ENCODE measurements at places on chromosomes 3 and 15. TPM values are rescaled to one million over a fixed set of nuclear protein-coding genes. Genes with fewer than 3 reads are reported as not detected.

DNA sequence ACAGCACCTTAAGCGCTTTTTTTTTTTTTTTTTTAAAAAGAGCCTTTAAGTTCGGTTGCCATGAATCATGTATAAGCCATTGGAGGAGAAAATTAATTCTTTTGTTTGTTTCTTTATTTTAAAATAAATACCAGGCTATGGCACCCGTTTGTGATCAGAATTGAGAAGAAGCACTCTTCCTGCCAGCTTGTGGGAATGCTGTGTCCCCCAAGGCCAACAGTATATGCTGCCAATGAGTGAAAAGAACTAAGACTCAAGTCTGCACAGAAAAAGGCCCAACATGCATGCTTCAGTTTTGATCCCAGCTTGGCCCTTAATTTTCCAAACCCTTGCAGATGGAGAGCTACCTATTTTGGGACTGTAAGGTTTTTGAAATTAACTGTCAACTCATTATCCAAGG lies 90.5 kb downstream of the LRRC3B start:
- H3K27ac ChIP-seq, result no peak overlapping the region
- peaks cover 4% of the 10 kb centered on the region for H3K27me3 ChIP-seq
- H3K4me3 ChIP-seq, result no peak overlapping the region
- no peak for DNase-seq
- no peaks in the 10 kb centered on the region for H3K36me3 ChIP-seq

The PLCL2 gene
- 0.85 TPM for total RNA-seq

- no peaks in the 10 kb centered on the region for H3K36me3 ChIP-seq
- peak overlapping the region; percentile 68 for H3K27ac ChIP-seq
- no peak overlapping the region for H3K4me3 ChIP-seq
- no peaks in the 10 kb centered on the region for H3K27me3 ChIP-seq
- DNase-seq, result no peak
Observed at GRCh38 chr3:101950510-101950909, 101.2 kb downstream of the NFKBIZ start.

GRCh38 chr15:101211897-101212296 lies 40.0 kb downstream of the CHSY1 start:
- H3K4me3 ChIP-seq, result no peak overlapping the region
- H3K36me3 ChIP-seq, result peaks cover 2% of the 10 kb centered on the region
- DNase-seq, result no peak
- no peaks in the 10 kb centered on the region for H3K27me3 ChIP-seq
- no peak overlapping the region for H3K27ac ChIP-seq
- peaks cover 49% of the 10 kb centered on the region for H3K4me1 ChIP-seq

DNA sequence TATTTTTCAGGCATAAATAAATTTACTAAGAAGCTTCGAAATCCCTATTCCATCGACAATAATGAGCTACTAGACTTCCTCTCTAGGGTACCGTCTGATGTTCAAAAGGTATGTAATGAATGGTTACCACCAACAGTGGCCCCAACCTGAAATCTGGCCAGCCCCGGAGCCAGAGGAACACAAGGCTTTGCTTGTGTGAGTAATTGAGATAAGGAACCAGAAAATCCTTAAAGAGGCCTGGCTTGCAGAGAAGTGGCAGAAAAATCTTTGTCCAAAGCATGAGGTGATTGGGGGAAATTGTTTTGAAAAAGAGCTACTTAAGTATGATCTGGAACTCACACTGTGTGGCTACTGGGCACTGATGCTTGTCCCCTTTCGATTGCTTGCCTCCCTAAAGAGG lies 245.3 kb downstream of the MCTP2 start:
- peaks cover 2% of the 10 kb centered on the region for H3K36me3 ChIP-seq
- no peak for DNase-seq
- H3K27ac ChIP-seq, result no peak overlapping the region
- H3K4me3 ChIP-seq, result no peak overlapping the region
- no peaks in the 10 kb centered on the region for H3K27me3 ChIP-seq

DNA sequence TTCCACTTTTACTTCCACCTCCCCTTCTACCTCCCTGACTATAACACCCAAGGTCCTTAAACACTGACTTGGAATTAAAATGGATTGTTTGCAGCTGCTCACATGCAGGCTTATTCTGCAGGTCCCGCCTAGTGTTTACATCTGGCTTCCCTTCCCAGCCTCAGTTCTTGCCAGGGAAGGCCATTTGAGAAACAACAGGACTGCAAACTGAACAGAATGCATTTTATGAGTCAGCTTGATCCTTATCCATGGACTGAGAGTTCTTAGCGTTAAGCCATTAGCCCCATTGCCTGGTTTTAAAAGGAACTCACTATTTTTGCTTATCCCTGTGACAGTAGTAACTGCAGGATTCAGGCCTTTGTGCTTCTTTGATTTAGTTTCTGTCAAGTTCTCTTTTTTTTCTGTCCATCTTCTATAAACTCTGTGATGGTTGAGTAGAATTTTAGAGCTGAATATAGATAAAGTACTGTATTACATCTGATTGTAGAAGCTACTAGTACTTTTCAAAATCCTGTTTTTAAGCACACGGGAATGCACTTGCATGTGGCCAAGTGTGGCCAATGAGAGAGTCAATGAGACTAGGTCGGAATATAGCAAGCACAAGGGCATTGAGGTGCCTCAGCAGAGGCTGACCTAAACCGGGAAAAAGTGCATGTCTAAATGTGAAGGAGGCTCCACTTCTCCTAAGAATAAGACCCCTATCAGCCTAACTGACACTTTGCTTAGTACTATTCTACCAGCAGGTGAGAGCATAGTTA lies 106.4 kb downstream of the TUSC7 start:
- H3K27ac ChIP-seq, result no peak overlapping the region
- H3K4me1 ChIP-seq, result no peaks in the 10 kb centered on the region
- H3K4me3 ChIP-seq, result no peak overlapping the region

DNA sequence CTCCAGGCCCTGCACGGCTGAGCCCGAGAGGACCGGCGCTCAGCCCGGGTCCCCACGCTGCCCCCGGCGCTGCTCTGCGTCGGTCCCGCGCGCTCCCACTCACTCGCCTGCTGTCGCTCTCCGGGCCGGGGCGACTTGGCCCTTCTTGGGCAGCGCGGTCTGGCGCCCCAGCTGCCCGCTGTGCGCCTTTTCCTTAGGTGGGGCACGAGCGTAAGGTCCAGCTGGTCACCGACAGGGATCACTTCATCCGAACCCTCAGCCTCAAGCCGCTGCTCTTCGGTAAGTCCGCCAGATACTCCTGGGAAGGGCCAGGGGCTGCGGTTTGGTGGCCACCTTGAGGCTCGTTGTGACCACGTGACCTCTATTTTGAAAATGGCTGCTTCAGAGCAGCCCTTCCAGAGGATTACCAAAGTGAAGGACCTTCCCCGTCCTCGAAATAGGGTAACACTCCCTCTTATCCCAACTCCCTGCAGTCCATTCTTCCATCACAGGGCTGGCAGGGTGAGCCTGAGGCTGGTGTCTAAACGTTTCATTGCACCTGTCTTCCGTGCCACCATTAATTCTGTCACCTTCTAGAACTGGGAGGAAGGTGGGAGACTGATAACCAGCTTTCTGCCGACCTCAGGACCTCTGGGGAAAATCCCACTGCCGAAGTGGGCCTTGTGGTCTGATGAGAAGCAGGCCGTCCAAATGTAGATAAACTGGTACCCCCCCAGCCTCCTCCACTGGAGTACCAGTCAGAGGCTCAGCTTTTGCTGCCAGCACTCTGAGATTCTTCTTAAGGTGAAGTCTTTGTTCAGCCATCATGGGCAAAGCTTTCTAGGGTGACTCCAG lies 812 bp downstream of the P4HTM start:
- peak overlapping the region; percentile 51 for H3K27ac ChIP-seq
- no peak for DNase-seq
- H3K27me3 ChIP-seq, result no peaks in the 10 kb centered on the region
- peaks cover 28% of the 10 kb centered on the region for H3K4me1 ChIP-seq
- H3K36me3 ChIP-seq, result peaks cover 1% of the 10 kb centered on the region
- H3K4me3 ChIP-seq, result peak overlapping the region; percentile 75

- H3K4me3 ChIP-seq, result no peak overlapping the region
- peak overlapping the region; percentile 71 for H3K27ac ChIP-seq
- H3K36me3 ChIP-seq, result peaks cover 2% of the 10 kb centered on the region
- DNase-seq, result no peak
- H3K4me1 ChIP-seq, result peaks cover 51% of the 10 kb centered on the region
- no peaks in the 10 kb centered on the region for H3K27me3 ChIP-seq
Observed at GRCh38 chr15:85639752-85640381, 154.9 kb downstream of the KLHL25 start.

DNA sequence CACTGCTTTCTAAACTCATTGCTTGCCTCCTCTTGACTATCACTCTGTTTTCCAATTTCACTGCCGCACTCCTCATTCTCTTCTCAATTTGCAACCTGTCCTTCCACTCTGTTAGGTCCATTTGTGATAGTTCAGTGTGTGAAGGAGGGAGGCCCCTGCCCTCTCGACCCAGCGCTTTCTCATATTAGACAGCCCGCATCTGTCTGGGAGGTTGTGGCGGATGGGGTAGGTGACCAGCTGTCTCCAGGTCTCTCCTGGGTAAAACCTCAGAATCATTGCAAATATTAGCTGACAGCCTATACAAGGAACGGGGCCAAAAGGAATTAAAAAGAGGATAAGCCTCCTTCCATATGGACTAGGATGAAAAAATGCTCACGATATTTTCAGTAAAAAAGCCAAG lies 358.3 kb downstream of the SHQ1 start:
- H3K4me1 ChIP-seq, result peaks cover 50% of the 10 kb centered on the region
- H3K4me3 ChIP-seq, result no peak overlapping the region
- no peak overlapping the region for H3K27ac ChIP-seq
- no peak for DNase-seq
- H3K36me3 ChIP-seq, result peaks cover 2% of the 10 kb centered on the region

The FBN1 gene
- total RNA-seq, result 1,190 TPM

DNA sequence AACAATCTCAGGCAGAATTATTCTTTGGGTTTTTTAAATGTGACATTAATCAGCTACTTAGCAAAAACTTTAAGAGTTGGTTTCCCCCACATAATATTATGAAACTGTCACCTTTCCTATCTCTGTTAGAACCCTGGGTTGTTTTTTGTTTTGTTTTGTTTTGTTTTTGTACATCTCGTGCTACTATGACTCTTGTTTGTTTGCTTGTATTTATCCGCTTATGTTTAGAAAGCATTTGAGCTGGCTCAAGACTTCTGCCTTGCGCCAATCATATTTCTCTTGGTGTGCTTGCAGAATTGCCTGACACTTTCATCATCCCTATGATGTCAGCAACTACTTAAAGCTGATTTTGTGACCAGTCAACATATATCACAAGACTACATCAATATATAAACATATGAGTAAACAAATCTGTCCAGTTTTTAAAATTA lies 116.9 kb downstream of the DCLK3 start:
- H3K36me3 ChIP-seq, result no peaks in the 10 kb centered on the region
- no peak for DNase-seq
- H3K4me1 ChIP-seq, result peaks cover 51% of the 10 kb centered on the region

GRCh38 chr3:124351430-124352148 lies 359.7 kb upstream of the ROPN1 start:
- no peak overlapping the region for H3K4me3 ChIP-seq
- H3K27ac ChIP-seq, result peak overlapping the region; percentile 29
- DNase-seq, result no peak
- peaks cover 3% of the 10 kb centered on the region for H3K36me3 ChIP-seq
- H3K27me3 ChIP-seq, result no peaks in the 10 kb centered on the region

- no peak for DNase-seq
- H3K4me3 ChIP-seq, result no peak overlapping the region
- H3K36me3 ChIP-seq, result no peaks in the 10 kb centered on the region
- peak overlapping the region; percentile 32 for H3K27ac ChIP-seq
- H3K27me3 ChIP-seq, result peaks cover 3% of the 10 kb centered on the region
Observed at GRCh38 chr15:40314723-40315276, 7.1 kb upstream of the PLCB2 start.

- no peaks in the 10 kb centered on the region for H3K36me3 ChIP-seq
- no peak overlapping the region for H3K4me3 ChIP-seq
- H3K27me3 ChIP-seq, result peaks cover 9% of the 10 kb centered on the region
- H3K27ac ChIP-seq, result no peak overlapping the region
- no peak for DNase-seq
Observed at GRCh38 chr3:169848741-169849140, 21.0 kb downstream of the LRRC31 start.

The LRRIQ4 gene
- not detected for total RNA-seq

The CCR3 gene
- total RNA-seq, result not detected

GRCh38 chr3:105359098-105359762 lies 7.5 kb upstream of the ALCAM start:
- H3K4me1 ChIP-seq, result peaks cover 77% of the 10 kb centered on the region
- DNase-seq, result no peak
- no peak overlapping the region for H3K4me3 ChIP-seq
- no peaks in the 10 kb centered on the region for H3K36me3 ChIP-seq

- peak; percentile 36 for DNase-seq
- H3K27me3 ChIP-seq, result peaks cover 23% of the 10 kb centered on the region
- no peaks in the 10 kb centered on the region for H3K4me1 ChIP-seq
- H3K36me3 ChIP-seq, result no peaks in the 10 kb centered on the region
- H3K27ac ChIP-seq, result no peak overlapping the region
Observed at GRCh38 chr3:13709706-13710105, 160.8 kb downstream of the FBLN2 start.

The AZI2 gene
- total RNA-seq, result 79.4 TPM

DNA sequence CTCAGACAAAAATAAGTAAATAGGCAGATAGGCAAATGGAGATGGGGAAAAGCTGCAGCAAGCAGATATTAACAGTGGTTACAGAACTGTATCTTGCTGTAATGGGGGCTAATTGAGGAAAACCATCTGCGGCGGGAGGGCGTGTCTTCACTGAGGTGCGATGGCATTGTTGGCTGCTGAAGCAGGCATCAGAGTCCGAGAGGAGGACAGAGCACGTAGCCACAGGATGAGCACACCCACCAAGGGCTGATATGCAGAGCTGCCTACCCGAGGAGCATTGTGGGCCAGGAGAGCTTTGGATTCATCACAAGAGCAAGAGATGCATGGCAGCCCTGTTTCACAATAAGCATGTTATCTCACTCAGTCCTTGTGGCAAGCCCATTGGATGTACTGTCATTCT lies 30.4 kb downstream of the CHRNA7 start:
- no peaks in the 10 kb centered on the region for H3K4me1 ChIP-seq
- H3K27ac ChIP-seq, result no peak overlapping the region
- H3K4me3 ChIP-seq, result no peak overlapping the region
- no peaks in the 10 kb centered on the region for H3K36me3 ChIP-seq

DNA sequence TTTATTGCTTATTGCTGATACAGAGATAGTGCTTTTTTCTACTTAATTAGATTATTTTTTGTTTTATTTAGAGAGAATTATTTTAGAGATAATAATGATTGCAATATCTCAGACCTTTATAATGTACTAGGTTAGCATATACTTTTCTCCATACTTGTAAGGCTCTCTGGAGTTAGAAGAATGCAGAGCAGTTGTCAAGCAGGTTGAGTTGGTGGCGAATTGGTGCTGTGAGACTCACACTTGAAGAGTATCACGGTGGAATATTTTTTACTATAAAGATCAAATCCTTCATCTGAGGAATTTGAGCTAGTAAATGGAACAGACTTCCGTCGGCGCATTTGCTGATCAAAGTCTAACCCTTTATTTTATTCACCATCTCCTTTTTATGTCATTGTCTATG lies 47.3 kb upstream of the MDFIC2 start:
- H3K27me3 ChIP-seq, result peaks cover 8% of the 10 kb centered on the region
- H3K36me3 ChIP-seq, result peaks cover 2% of the 10 kb centered on the region
- DNase-seq, result no peak
- no peaks in the 10 kb centered on the region for H3K4me1 ChIP-seq
- no peak overlapping the region for H3K27ac ChIP-seq

- no peaks in the 10 kb centered on the region for H3K27me3 ChIP-seq
- no peaks in the 10 kb centered on the region for H3K36me3 ChIP-seq
- H3K27ac ChIP-seq, result no peak overlapping the region
- no peak for DNase-seq
- H3K4me1 ChIP-seq, result peaks cover 6% of the 10 kb centered on the region
Observed at GRCh38 chr3:67090474-67090873, 92.4 kb downstream of the KBTBD8 start.

The GLDN gene
- total RNA-seq, result 0.29 TPM

The ATP13A5 gene
- total RNA-seq, result not detected

Measured in chondrocyte (in vitro differentiated cells).